ENCODE measurements at places on chromosomes 1 and 21.

GRCh38 chr1:212488436-212489283, 55.9 kb downstream of the NENF start:
- ATAC-seq: peak; percentile 67

DNA sequence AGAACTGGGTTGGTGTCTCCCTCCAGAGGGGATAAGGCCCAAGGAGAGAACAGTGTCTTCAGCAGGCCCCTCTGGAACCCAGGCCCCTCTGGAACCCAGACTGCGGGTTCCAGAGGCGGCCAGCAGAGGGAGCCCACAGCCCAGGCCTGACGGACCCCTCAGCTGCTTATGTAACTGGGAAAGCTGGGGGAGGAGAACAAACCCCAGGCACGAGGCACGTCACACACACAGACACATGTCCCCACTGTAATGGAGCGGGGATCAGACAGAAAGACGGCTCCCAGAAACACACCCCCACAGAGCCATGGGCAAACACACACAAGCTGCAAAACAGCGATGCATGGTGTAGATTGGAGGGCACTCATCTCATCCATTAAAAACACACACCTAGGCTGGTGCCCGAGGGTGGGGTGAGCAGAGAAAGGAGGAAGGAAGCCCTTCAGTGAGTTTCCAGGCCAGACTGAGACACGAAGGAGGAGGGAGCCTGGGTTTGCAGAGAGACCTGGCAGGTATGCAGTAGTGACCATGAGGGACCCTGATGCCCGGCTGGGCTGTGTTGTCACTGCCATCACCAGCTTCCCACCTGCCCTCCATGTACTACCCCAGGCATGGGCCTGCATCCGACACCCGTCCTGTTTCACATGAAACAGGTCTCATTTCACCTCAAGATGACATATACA, 2.8 kb upstream of the IGSF8 start:
- peak; percentile 42 for ATAC-seq

GRCh38 chr1:88060112-88060673, 623.9 kb upstream of the PKN2 start:
- no peak for ATAC-seq

DNA sequence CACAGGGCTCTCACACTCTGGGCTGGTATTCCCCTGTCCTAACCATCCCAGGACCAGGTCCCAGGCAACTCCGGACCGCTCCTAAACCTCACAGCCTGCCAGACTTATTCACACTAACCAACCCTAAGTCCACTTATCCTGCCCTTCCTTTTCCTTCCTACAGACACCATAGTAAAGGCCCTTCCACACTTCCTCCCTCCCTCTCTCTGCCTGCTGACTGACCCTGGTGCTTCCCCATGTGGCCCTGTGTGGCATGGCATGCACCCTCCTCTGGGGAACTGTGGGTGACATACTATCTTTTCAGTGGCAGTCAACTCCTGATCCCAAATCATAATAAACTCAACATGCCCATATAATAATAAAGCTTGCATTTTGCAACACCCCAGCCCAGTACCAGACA, 155.1 kb upstream of the DNAH14 start:
- no peak for ATAC-seq

DNA sequence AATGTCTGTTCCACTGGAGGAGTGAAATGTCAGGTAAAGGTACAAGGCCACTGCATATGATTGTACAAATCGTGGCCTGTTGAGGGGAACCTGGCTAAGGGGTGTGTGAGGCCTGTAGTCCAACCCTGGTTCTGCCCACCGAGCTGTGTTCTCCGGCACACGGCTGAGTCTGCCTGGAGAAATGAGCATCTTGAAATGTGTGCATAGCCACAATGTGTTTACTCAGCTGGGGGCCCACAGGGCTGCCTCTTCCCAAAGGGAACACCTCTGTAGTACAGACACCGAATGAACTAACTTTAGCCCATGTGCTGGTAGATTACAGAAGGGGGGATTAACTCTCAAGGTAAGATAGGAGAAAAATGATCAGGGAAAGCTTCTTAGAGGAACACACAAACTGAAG, 30.2 kb downstream of the AK4 start:
- ATAC-seq: no peak

- peak; percentile 82 for ATAC-seq
Measured at GRCh38 chr1:40143891-40144575, 17.2 kb upstream of the RLF start.

DNA sequence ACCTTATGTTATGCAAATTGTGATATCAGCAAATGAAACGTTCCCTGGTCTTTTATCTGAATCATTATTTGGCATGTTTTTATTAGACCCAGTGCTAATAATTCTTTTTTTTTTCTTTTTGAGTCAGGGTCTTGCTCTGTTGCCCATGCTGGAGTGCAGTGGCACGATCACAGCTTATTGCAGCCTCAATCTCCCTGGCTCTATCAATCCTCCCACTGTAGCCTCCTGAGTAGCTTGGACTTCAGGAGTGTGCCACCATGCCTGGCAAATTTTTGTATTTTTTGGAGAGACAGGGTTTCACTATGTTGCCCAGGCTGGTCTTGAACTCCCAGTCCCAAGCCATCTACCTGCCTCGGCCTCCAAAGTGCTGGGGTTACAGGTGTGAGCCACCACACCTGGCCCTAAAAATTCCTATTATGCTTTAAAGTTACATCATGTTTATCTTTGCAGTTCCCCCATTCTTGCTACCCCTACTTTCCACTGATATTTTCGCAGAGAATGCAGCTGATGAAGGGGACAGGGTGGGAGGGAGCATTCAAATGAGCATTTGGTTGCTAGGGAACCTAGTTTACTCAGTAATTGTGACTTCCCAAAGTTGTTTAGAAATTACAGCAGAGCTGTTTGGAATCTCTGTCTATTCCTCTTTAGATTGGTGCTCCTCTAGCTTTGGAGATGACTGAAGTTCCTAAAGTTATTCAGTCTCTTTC, 18.4 kb downstream of the C1orf21 start:
- no peak for ATAC-seq

DNA sequence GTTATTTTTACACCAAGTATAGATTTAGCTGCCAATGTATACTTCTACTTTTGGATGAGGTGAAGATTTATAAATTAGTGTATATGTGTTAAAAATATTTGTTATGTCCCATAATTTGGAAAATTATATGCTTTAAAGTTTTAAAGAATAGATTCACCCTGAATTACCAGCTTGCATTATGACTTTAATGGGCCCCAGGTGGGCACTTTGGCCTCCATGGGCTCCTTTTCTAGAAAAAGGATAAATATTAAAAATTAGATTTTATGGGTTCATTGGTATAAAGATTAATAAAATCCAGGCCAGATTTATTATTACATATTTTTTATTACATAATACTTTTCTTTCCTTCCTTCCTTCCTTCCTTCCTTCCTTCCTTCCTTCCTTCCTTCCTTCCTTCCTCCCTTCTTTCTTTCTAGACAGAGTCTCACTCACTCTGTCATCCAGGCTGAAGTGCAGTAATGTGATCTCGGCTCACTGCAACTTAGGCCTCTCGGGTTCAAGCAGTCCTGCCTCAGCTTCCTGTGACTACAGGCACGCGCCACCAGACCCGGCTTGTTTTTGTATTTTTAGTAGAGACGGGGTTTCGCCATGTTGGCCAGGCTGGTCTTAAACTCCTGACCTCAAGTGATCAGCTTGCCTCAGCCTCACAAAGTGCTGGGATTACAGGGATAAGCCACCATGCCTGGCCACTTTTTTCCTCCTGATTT, 21.9 kb downstream of the KMO start:
- no peak for ATAC-seq

GRCh38 chr1:41144285-41144684, 97.8 kb downstream of the SCMH1 start:
- no peak for ATAC-seq

DNA sequence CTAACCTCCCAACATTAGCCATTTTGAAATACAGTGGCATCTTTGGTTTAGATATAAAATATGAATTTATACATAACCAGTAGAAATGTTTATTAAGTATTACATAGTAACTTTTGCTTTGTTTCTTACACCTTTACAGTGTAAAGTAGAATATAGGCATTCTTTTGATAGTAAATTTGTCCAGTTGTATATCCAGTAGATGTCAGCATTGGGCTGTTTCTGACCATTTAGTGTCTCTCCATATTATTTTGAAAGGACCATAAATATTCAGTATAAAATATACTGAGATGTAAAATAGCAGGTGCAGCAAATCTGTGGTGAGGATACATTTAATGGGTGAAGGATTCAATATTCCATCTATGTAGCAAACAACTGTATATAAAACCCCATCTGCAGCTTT, 115.8 kb upstream of the ZRANB2 start:
- ATAC-seq: no peak

DNA sequence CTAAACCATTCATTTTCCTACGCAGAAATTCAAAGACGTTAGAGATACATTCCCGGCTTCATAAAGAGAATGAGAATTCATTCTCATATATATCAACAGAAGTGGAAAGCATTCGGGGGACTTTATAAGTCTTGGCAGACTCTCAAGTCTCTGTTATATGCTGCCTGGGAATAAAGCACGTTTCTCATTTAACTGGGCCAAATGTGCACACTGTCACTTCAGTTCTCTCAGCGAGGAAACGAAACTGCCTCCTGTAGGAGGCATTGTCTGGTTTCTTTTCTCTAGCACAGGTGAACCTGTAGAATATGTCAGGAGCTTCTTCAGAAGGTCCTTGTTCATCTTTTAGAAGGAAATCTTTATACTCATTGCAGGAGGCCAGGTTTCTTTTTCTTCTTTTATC, 367.6 kb downstream of the PTBP2 start:
- ATAC-seq: no peak
